Left forelimb (tissue), 1 donor: ENCODE measurements at places on chromosomes 7 and 10.

DNA sequence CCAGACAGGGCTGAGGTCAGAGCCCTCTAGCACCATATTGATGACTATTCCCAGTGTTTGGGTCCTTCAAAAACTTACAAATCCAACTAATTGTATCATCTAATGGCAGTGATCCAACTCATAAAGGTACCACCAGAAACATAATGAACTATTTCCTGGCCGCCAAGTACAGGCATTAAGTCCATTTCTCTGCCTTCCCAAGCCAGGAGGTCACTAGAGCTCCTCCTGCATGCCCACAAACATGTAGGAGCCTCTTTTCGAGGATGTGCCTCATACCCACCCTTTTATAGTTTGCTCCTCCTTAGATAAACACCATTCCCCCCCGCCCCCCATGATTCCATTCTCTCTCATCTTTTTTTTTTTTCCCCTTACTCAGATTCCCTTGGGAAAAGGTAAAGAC is 91.3 kb downstream of the CHN2 start:
- no peak for DNase-seq

DNA sequence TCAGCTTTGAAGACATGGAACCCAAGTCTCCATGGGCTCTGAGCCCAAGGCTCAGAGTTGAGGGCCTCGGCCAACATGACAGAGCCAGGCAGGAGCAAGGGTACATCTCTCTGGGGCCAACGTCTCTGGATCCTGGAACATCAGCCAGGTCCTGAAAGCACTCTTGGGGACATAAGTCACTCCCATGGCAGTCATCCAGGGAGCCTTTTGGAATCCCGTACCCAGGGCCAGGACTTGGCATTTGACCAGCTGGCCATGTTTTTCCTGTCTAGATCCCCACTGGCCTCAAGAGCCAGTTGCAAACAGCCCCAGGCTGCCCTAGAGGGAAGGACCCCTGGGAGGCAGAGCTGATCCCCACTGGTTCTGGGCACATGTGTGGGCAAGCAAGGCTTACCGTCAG is 4.3 kb upstream of the CXCL12 start:
- peak; percentile 61 for DNase-seq

DNA sequence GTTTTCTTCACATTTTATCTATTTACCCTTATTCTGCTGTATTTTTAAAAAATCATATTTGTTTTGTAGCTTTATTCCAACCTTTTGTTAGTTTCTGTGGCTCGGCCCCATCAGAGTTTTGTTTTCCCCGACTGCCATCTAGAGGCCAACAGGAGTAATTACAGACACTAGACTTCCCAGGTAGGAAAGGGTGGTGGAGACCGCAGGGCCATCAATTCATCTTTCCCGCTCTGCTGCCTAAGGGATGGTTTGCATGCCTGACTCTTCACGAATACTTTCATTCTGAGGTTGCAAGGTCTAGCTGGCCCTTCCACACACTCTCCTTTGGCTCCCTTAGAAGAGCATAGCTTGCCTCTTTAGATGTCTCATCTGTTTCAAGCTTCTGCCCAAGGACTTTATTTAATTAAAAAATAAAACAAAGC is 38.3 kb downstream of the LYZL2 start:
- DNase-seq = no peak

GRCh38 chr7:100951888-100952560 is 2.7 kb downstream of the MUC3A start:
- DNase-seq = no peak

DNA sequence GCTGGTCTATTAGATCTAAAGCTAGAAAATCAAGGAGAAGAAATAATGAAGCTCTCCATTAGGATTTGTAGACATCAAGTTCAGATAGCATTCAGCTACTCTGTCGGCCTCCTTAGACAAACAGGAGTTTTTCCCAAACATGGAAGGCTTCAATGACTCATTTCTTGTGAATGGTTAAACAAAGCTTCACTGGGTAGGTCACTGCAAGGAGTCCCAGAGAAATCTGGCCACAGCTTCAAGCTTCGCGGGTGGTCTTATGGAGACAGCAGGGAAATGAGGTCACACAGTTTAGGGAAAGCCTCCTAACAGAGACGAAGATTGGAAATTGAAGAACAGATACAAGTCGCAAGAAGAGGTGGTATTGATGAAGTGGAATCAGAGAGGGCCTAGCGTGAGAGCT is 22.6 kb upstream of the LRRC72 start:
- DNase-seq = no peak

DNA sequence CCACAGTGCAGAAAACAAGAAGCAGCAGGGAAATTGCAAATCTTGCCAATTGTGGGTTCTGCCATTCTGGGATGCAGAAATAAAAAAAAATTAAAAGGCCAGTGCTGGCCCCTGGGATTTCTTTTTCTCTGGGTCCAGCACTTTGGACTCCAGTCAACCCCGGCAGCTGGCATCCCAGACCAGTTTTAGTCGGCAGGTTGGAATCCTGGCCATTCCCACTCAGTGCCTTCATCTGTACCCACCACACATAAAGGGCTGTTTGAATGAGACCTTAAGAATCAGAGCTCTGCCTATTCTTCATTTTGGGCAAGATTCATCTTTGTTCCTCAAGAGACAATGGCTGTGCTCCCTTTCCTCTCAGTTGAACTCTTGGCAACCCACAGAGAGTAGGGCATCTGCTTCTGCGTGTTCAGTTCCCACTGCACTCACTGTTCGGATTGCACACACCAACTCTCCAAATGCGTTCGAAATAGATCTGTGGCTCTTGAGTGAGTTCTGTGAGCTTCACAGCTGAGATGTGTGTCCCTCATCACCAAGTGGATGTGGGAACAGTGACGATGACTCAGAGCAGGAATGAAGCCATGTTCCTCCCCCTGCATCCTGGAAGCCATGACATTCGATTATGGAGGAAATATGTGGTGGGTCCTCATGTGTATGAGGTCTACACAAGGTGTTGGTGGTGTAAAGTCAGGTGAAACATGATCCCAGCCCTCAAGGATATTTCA is 63.0 kb upstream of the EGFR start:
- no peak for DNase-seq

DNA sequence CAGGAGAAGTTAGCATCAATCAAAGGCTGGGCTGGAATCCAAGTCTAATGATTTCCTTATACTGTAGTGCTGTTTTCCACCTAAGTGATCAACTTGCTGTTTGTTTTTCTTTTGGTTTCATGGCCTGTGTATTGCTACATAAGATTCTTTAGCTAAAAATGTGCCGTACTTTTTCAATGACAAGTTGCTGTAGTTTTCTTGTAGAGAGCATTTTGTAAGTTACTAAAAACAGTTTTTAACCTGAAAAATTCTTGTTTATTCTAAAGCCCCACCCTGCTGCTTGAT is 1.3 kb downstream of the HELLS start:
- DNase-seq = no peak

DNA sequence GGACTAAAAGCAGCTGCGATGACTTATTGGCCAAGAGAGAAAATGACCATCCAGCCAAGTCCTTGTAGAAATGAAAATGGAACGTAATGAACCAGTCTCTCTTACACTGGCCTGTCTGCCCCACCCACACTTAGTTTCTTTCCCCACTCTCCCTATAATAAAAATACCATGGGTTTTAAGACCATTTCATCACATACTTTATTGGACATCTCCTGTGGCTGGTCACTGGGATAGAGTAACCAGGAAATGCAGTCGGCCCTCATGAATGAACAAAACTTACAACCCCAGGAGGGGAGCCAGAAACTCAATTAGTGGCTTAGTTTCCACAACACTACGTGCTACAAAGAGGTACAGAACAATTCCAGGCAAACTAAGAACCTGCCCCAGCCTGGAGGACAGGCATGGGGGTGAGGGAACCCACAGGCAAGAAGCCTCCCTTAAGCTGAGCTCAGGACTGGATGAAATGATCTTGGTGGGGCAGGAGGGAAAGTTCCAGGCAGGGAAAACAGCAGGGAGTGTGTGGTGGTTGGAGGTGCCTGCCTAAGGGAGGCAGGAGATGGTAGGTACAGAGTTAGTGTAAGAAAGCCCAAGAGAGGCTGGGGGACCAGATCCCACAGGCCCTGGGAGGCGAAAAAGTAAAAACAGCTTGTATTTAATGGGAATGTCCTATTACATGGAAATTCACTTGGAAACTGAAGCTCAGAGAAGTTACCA is 29.6 kb downstream of the MKI67 start:
- DNase-seq = no peak

DNA sequence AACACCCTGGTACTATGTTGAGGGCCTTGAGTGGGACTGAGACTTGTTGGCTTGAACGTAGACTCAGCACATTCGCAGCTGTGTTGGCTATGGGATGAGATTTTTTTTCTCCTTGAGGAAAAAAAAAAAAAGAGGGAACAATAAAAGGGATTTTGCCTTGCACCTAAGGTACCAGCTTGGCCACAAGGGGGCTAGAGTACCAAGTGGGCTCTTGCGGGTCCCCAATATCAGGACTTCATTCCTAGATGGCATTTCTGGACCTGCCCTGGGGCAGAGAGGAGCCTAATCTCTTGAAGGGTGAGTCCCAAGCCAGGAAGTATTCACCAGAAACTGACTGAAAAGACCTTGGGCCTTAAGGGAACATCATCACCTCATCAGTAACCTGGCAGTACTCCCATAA is 1083.6 kb upstream of the PHF14 start:
- no peak for DNase-seq

- no peak for DNase-seq
Measured at GRCh38 chr7:29248713-29249382, 54.3 kb downstream of the CHN2 start.

GRCh38 chr7:92882760-92883159 is 46.4 kb upstream of the CDK6 start:
- DNase-seq = no peak

DNA sequence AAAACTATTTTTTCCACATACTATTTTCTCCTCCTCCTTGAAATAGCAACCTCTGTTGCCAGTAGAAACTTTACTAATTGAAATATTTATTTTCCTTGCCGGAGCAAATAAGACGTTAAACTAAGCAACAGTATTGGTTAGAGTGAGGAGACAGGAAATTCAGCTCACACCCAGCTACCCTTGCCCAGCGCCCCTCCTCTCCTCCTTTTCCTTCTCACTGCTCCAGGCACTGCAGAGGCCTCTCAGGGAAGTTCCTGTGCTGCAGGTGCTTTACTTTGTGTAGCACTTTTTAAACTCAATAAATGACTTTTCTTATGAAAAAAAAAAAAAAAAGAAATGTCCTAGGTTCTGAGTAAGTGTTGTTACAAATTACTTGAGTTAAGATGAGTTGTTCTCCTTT is 134.0 kb downstream of the SEMA3E start:
- no peak for DNase-seq

DNA sequence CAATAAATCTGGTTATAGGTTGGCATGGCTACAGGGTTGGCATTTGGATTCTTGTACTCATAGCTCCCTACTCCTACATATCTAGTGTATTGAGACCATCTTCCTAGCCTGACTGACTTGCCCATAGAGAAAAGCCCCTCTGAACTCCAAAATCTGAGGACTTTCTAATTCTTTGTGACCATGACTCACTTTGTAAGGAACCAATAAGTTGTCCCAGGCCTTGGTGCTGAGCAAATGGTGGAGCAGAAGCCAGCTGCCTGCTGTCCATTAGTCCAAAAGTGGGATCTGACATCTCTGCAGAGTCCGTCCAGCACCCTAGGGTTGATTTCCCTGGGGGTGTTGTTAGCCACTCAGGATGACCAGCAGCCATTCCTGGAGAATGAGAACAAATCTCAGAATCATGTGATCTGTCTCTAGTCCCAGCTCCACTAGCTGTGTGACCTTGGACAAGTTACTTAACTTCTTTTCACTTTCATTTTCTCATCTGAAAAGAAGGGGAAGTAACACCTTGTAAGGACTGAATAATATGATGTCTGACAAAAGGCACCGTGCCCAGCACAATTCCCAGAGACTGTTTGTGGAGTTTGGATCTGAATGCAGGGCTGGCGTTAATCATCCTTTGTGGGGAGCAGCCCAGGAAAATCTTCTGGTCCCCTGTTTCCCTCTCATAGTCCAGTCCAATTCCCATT is 44.1 kb downstream of the MTURN start:
- no peak for DNase-seq

GRCh38 chr10:122435212-122435827 is 19.1 kb upstream of the ARMS2 start:
- no peak for DNase-seq

- no peak for DNase-seq
Measured at GRCh38 chr10:85447690-85448089, 918.9 kb downstream of the GRID1 start.

GRCh38 chr10:29820890-29821461 is 186.2 kb upstream of the SVIL start:
- DNase-seq = peak; percentile 88

DNA sequence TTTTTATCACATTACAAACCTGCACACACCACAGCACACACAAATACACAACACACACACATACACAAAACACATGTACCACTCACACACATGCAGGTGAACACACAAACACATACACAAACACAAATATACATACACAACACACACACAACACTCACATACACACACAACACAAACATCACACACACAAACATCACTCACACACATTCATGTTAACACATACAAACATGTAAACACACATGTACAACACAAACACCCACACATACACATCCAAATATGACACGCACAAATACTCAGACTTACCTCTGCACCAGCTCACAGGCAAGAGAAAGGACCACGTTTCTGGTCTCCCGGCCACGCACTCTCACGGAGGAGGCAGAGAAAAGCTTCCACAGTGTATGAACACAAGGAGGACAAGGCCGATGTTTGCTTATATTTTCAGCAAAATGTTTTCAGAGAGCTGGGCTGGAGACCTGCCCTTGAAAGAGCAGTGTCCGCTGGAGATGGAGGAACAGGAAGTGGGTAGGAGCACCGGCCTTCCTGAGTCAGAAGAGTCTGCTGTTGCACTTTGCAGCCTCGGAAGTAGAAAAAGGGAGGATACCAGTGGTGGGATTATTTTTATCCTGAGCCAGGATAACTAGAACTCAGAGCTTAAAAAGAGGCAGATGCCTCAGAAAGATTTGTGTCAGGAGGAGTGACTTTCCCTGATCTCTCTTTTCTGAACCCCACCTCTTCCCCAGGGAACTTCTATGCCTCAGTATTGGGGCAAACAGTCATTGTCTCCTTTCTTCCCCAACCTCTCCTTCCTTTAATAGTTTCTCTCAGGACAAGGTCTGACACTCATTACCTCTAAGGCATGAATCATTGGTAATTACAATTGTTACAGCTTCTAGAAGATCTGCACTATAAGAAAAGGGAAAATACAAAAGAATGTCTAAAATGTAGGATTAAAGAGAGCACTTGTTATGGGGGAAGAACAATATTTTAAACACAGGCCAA is at the start of gene GIMAP6:
Gene GIMAP6 (minus strand): TSS at position 520 of the 999 bp plus-strand sequence. CDS start 2,243 bp downstream, outside the sequence.
- DNase-seq = no peak

- DNase-seq = no peak
Measured at GRCh38 chr10:25725917-25726716, 207.9 kb upstream of the MYO3A start.

GRCh38 chr7:108413782-108414492 is 42.3 kb downstream of the NRCAM start:
- no peak for DNase-seq

- no peak for DNase-seq
Measured at GRCh38 chr7:138565071-138565450, 105.0 kb downstream of the TRIM24 start.
